ENCODE measurements at places on chromosomes 2 and 18.

DNA sequence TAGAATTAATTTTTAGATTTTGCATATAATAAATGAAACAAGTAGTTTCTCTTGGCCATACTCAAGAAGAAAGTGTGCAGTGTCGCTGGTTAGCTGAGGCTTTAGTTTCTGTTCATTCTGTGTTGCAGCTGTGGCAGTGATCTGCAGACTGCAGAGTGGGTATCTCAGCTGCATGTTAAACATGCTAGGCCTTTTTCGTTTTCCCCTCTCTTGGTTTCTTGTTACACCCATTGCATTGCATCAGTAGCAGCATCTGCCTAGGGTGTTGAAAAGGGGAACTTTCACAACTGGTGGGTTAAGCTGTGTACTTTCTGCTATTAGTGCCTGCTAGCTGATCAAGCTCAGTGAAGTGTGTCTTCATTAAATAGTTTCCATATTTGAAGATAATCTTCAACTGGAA is 51.3 kb downstream of the ACSL3 start:
- DNase-seq, result no peak

DNA sequence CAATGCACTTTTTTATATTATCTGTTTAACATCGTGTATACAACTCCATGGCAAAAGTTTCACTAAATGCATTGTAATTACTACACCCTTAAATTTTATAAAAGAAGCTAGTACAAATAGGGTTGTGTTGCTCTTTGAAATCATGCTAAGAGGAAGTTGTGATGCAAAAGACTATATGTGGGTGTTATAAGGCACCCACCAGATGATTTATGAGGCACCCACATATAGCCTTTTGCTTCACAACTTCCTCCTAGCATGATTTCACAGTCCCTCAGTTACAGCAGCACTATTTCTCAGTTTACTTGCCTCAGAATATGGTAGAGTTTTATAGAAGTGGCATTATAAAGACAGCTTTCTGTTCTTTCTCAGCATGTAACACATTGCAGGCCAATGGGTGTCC is 277.3 kb upstream of the DOK6 start:
- DNase-seq, result no peak

- no peak for DNase-seq
These were observed 1.8 kb upstream of the KCNG3 start for GRCh38 chr2:42495611-42496010.

DNA sequence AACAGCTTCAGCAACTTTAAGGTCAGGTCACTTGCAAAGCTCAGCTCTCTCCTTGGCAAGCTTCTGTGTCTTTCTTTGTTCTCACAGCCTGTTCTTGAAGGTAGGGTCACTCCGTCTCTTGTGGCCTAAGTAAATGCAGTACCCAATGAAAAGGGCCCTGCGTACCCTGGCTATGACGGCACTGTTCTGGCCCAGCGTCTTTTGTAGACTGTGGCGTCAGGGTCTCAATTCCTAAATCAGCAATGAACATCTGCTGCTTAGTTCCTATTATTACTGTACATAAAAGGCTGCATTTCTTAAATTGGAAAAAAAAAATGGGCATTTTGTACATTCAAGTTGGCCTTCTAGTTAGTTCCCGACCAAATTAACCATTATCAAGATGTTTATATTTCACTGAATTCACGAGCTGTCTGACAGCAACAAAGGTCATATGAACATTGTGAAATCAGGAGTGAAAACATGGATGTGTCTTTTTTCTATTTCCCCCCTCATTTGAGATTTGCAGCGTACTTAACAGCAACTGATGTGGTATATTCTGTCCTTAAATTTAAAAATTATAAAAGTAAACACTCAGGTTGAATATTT is 17.0 kb upstream of the MTCL1 start:
- DNase-seq, result no peak

- no peak for DNase-seq
These were observed 856 bp upstream of the PLA2R1 start for GRCh38 chr2:160063271-160063670.

- no peak for DNase-seq
These were observed 2.0 kb downstream of the OTOF start for GRCh38 chr2:26475832-26476501.

GRCh38 chr18:23814991-23815614 is 125.8 kb downstream of the LAMA3 start:
- no peak for DNase-seq

DNA sequence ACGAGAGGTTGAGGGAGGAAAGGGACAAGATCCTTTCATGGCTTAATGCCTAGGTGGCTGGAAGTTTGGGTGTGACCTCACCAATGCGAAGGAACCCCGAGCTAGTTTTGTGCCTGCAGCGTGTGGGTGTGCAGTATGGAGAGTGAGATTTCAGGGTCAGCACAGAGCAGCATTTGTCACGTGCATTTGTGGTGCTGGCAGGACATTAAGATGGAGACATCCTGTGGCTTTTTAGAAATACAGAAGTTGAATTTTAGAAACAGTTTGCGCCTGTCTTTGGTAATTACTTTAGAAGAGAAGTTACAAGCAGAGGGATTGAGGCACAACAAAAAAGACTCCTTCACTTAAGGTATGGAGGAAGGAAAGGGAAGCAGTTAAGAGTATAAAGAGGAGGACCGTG is 258.2 kb upstream of the THUMPD2 start:
- no peak for DNase-seq
